ENCODE measurements at places on chromosomes 11 and 22.

DNA sequence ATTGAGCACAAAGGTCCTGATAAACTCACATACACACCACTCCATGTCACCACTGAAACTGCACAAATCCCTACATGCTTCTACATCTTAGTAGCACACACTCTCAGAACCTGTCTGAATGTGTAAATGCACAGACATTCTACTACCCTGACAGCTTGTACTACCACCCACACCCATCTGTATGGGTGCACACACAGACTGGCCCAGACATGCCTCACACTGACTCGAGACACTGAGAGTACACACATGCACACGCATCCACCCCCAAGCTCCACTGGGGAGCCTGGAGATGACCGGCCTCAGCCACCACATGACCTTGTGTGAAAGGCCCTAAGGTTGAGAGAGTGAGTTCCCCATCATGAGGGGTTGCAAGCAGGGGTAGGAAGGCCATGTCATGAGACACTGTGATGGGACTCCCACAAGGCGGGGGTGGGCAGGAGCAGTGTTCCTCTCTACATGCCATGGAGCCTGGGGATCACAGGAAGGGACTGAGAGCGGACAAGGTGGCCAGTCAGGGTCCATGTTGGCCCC is 28.1 kb downstream of the ARAP1 start:
- no peak for DNase-seq

DNA sequence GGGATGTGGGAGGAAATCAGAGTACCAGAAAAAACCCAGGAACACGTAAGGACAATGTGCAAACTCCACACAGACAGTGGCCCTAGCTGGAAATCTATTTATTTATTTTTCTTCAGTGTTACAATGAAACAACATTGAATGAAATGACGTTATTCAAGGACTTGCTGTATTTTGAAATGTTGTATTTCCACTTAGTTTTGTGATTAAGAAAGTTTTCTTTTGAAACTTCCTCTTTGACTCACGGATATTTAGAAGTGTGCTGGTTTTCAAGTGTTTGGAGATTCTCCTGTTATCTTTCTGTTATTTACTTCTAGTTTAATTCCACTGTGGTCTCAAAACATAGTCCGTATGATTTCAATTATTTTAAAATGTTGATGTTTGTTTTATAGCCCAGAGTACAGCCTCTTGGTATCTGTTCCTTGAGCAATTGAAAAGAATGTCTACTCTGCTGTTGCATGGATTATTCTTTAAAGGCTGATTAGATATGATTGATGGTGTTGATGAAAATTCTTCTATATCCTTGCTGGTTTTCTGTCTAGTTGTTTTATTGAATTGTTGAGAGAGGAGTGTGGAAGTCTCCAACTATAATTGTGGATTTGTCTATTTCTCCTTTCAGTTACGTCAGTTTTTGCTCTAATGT is 141.0 kb downstream of the ARHGAP20 start:
- no peak for DNase-seq

DNA sequence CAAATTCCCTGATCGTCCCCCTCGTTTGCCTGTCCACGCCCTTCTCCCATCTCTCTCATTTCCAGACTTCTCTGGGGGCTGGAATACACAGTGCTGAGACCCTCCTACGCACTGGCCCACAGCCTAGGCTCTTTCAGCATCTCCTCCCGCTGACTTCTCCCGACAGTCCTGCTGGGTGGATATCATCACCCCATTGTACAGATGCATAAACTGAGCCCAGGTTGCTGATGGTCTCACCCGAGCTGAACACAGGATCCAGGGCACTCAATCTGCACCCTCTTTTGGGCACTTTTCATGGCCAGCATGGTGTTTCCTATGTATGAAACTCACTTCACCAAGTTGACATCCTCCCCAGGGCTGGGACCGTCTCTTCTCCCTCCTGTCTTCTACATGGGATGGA is 31.7 kb upstream of the PICK1 start:
- no peak for DNase-seq

DNA sequence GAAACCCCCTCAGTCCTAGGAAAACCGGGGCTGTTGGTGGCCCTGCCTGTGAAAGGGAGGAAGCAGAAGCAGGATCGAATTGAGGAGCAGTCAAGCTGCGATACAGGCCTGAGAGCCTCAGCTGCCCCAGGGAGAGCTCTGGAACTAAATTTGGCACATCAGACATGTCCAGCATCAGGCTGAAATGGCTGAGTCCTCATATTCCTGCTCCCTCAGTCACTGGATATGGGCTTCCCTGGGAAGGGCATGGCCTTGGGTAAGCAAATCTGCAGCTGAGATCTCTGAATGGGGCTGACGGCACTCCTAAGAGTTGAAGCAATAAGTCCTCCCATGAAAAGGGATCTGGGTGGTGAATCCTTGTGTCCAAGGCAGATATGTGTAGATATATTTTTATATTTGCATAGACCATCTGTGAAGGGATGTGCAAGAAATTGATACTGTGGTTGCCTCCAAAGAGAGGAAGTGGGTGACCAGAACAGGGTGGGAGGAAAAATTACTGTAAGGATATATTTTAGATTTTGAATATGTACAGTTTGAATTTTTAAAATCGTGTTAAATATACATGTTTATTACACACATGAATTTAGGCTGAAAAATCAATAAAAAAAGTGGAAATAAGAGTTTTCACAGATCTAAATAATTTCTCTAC is 45.5 kb downstream of the APIP start:
- no peak for DNase-seq

- peak; percentile 53 for DNase-seq
Measured at GRCh38 chr22:40397396-40397795, 27.0 kb downstream of the SGSM3 start.

GRCh38 chr22:28426346-28427132 is 253.1 kb downstream of the TTC28 start:
- DNase-seq: no peak

GRCh38 chr22:43188829-43189545 is 2.1 kb upstream of the TTLL12 start:
- no peak for DNase-seq

DNA sequence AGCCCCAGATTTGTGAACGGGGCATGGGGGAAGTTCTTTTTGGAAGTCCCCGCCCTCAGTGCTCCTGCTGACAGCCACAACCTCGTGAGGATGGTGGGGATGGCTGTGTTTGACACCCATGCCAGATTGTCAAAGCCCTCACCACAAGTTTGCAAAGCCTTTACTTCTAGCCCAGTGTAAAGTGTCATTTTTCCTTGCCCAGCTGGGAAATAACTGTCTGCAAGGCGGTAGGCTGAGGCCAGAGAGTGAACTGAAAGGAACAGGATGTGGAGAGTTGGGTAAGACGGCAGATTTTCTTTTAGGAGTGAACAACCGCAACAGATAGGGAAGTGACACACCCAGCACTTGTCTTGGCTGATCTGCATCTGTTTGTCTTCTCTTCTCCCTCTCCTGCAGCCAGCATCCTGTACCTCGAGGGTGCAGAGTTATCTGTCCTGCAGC is 13.6 kb downstream of the IL17RA start:
- DNase-seq: no peak

GRCh38 chr11:80846979-80847378 is 1406.1 kb upstream of the TENM4 start:
- no peak for DNase-seq

DNA sequence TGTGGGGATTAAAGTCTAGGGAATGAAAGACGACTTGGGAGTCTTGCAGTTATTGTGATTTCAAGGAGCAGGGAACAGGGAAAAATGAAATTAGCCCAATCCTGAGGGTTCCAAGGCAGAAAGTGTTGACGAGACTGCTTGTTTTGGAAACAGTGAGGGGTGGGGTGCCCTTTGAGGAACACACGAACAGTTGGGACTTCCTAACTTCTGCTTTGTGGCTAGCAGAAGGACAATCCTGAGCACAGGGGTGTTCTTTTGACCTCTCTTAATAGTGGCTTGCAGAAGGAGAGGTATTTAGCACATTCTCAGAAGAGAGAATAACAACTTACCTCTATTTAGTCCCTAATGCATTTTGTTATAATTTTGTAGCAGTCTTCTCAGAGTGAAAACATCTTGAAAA is 545.9 kb upstream of the ARHGAP42 start:
- DNase-seq: no peak

DNA sequence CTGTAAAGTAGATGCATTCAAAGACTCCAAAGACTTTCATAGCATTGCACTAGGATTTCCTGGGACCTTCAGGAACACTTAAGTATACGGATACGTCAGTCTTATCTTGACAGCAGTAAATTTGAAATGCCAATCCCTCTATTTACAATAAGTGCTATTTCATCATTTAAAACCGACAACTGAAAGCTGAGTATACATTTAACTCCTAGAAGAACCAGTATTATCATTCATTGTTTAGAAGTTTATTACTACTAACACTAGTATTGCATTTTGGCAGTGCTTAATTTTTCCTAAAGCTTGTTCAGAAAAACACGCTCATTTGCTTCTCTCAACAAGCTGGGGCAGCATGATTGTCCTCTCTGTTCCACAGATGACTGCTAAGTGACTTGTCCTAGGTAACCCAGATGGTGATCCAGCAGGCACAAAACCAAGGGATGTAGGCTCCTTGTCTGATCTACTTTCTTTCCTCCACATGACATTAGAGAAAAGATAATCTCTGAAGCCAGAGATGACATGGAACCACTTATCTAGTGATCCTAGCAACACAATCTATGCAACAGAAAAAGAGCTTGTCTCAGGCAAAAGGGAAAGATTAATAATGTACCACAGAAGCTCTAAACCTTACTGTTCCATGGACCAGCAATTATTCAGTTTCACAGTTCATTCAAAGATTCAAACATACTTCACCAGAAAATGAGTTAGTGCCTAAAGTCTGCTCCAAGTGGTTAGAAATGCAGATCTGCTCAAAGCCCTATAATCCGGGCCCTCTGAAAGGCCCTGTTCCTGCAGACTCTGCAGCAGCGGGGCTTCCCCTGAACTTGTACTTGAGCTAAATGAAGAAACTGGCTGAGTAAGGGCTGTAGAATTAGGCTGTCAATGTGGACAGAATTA is 5.2 kb downstream of the MAML2 start:
- DNase-seq: peak; percentile 17

- no peak for DNase-seq
Measured at GRCh38 chr11:87560352-87560751, 522.6 kb downstream of the TMEM135 start.

GRCh38 chr22:32579529-32580220 is 105.1 kb downstream of the FBXO7 start:
- no peak for DNase-seq

DNA sequence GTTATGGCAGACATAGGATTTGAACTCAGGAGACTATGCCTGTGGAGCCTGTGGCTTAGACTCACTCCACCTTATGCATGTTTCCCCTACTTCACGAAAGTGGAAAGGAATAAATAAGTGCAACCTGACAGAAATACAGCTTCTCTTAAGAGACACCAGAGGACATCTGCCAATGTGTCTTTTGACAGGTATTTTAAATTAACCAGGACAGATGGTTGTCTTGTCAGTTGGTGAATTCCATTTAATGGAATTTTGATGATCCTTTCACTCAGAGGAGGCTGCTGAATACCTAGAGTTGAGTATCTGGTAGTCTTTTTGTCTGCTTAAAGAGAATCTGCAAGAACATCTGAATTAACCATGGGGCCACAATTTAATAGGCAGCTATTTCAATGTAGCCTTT is 46.1 kb downstream of the NELL1 start:
- peak; percentile 53 for DNase-seq

DNA sequence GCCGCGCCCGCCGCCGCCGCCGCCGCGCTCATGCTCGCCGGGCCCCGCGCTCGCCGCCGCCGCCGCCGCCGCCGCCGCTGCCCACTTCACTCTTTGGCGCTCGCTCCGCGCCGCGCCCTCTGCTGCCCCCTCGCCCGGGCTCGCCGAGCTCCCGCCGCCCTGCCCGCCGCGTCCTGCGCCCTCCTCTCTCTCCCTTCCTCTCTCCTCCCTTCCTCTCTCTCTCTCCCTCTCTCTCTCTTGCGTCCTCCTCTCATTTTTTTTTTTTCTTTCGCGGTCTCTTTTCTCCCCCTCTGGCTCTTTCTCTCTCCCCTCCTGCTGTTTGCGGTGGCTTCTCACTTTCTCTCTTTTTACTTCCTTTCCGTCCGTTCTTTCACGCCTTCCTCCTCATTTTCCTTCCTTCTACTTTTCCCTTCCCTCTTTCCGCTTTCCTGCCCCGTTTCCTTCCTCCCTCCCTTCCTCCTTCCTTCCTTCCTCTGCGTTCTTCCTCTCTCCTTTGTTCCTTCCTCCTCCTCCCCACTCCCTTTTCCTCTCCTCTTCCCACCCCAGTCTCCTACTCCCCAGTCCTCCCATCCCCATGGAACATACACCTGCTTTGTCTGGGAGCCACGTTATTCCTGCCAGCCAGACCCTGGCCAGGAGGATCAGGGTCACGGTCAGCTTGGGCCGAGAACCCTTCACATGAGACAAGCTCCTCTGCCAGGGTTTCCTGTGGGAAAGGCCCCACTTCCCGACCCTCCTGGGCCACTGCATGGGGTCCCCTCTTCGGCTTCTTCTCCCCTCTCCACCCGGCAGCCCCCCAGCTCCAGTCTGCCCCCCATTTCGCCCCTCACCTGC is 19.3 kb upstream of the SHISAL1 start:
- peak; percentile 57 for DNase-seq

- peak; percentile 55 for DNase-seq
Measured at GRCh38 chr11:2990617-2991451, 1.3 kb downstream of the NAP1L4 start.

- DNase-seq: no peak
Measured at GRCh38 chr11:1011320-1011698, 25.2 kb downstream of the MUC6 start.

GRCh38 chr11:66259956-66260355 is 8.5 kb upstream of the RAB1B start:
- DNase-seq: no peak

GRCh38 chr22:45503816-45504372 is 1.2 kb downstream of the FBLN1 start:
- DNase-seq: no peak

DNA sequence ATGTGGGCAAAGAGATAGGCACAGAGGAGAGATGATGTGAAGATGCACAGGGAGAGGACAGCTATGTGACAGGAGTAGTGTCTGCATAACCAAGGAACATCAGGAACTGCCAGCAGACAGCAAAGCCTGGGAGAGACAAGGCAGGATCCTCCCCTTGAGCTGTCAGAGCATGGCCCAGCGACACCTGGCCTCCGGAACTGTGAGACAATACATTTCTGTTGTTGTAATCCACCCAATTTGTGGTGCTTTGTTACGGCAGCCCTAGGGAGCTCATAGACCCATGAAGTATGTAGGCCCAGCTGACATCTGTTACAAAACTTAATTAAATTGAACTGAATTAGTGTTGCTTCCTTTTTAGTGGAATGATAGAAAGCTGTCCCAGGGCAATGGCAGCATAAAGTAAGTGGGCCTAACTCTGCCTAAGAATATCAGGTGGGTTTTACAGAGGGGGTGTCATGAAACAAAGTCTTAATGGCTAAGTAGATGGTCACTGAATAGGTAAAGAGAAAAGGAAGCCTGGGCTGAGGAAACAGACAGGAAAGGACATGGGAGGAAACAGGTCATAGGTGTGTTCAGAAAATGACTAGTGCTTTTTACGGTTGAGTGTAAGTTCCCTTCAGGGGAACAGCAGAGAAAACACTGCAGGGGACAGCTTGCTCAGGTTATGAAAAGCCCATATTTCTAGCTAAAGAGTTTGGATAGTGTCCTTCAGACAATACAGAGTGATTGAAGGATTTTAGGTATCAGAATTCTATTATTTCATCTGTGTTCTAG is 24.8 kb downstream of the RASSF10 start:
- peak; percentile 73 for DNase-seq

- DNase-seq: peak; percentile 91
Measured at GRCh38 chr11:113474362-113475159, 637 bp downstream of the DRD2 start.

GRCh38 chr11:13775471-13775870 is 107.0 kb downstream of the FAR1 start:
- DNase-seq: no peak
